NCI-H146 (cell line): ENCODE measurements at places on chromosomes 4 and X.

GRCh38 chr4:169604903-169605331, 7.5 kb downstream of the NEK1 start:
- DNase-seq: no peak

GRCh38 chrX:150696866-150697265, 3.7 kb downstream of the MTMR1 start:
- DNase-seq: no peak

DNA sequence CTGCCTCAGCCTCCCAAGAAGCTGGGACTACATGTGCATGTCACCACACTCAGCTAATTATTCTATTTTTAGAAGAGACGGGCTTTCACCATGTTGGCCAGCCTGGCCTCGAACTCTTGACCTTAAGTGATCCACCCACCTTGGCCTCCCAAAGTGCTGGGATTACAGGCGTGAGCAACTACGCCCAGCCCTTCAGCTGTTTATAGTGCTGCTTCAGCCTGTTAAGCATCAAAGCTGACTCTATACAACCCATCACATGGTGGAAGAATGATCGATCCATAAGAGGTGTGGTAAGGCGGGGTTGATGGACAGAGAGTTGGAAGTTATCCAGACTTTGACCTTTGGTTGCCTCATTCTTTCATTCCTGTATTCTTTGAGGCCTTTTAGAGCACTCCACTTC, 56.2 kb upstream of the RAPGEF2 start:
- DNase-seq: no peak

DNA sequence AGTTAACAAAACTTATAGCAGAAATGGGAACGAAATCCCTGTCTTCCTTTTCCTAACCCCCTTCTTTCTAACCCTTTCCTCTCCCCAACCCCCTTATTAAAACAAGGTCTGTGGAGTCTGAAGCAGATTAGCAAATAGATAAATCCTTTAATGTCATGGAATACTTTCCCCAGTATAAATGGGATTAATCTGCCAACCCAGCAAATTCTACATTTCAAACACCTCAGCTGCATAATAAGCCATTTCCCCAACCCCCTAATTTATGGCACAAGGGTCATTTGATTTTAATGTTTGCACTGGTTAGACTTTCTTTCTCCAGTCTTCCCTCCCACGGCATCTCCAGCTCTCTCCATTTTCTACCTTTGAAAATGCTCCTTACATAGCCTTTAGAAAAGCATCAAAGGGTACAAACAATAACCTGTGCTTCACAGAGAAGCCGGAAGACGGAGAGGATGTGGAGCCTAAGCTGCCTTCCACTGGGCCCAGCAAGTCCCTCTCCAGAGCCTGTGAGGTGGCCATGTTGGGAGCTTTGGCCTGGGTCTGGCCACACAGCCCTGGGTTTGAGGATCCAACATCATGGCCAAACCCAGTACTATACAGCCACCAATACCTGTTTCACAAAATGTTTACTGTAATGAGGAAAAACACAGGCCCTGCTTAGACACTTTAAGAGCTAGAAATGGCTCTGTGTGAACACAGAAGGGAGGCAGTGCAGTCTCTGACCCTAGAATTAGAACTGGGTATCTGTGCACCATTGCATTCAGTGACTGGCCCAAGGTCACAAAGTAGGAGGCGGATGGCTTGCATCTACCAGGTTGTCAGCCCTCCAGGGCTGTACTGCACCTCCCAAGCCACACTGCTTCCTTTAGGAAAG, 56.9 kb upstream of the SPRY1 start:
- DNase-seq: no peak

DNA sequence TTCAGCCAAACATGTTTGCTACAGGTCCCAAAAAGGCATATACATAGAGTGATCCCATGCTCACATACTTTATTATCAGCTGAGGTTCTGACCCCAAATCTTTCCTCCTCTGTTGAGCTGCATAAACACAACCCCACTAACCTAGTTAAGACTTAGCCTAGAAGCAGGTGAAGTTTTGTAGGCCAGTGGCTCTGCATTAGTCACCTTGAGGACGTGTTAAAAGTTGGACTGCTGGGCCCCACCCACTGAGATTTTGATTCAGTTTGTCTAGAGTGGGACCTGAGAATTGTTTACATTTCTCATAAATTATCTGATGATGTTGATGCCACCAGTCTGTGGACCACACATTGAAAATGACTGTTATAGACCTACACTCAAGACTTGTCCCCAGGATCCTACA, 43.8 kb upstream of the GAB1 start:
- no peak for DNase-seq

DNA sequence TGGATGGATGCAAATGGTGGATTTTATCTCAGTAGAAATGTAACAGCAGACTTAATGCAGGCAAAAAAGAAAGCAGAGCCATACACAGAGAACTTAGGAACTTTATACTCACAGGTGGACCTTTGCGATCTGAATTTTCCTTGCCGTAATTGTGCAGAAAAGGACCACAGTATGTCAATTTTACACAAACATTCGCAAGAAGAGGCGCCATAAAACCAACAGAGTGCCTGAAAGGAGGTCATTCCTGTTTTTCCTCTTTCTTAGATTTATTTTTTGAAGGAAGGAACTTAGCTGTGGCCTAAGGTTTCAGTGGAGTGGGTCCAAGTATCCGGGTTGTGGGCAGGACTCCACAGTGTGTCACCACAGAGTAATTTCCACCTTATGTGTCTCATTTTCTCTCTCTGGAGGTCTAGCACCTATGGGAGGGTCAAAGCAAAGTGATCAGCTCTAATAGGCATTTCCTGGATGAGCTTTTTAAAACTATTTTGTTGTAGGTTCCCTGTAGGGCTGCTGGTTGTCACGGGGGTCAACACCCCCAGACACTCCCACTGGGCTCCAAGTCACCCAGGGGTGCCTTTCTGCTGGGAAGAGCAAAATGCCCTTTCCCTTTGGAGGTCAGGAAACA, 24.7 kb upstream of the PBDC1 start:
- DNase-seq: no peak

DNA sequence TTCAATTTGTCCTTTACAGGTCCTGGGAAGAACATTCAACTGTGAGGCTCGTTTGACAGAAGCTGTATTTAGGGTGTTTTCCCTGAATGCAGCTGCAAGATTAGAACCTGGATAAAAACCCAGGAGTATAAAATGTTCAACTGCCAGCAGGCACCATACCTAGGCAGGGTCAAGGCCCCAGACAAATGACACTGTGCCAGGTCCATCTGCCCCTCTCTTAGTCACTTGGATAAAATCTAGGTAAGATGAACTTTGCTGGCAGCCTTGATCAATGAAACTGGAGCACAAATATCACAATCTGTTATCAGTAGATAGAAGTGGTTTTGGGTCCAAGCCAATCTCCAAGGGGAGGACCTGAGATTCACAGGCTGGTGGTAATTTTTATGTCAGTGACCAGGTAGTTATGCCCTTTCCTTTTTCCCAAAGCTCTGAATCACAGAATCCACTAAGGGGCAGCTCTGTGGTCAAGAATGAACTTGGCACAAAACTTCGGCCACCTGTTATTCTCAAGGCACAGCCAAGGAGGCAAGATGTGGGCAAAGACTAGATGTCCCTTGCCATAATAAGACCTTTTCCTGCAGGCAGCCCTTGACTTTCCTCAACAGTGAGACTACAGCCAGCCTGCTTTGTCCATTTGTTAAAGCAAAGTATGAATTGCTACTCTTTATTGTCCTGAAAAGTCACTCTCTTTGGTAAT, 501.0 kb downstream of the PPARGC1A start:
- DNase-seq: no peak

- DNase-seq: no peak
These were observed 92.6 kb downstream of the ANTXR2 start for GRCh38 chr4:79980448-79980847.

- DNase-seq: peak; percentile 65
These were observed 186.5 kb downstream of the MSL3 start for GRCh38 chrX:11944501-11944900.

- no peak for DNase-seq
These were observed 206.7 kb downstream of the RASL11B start for GRCh38 chr4:53068755-53069330.

GRCh38 chrX:75911716-75912115, 126.7 kb upstream of the MAGEE2 start:
- DNase-seq: no peak

GRCh38 chrX:11960031-11960430, 178.2 kb upstream of the FRMPD4 start:
- DNase-seq: no peak

- no peak for DNase-seq
These were observed 600 bp upstream of the HEPH start for GRCh38 chrX:66163447-66163846.

- no peak for DNase-seq
These were observed at the start of gene CLNK for GRCh38 chr4:10684631-10685030. Gene CLNK, minus strand, starts transcription at chr4:10684768. Its CDS starts 16,899 bp downstream, at chr4:10667869.

DNA sequence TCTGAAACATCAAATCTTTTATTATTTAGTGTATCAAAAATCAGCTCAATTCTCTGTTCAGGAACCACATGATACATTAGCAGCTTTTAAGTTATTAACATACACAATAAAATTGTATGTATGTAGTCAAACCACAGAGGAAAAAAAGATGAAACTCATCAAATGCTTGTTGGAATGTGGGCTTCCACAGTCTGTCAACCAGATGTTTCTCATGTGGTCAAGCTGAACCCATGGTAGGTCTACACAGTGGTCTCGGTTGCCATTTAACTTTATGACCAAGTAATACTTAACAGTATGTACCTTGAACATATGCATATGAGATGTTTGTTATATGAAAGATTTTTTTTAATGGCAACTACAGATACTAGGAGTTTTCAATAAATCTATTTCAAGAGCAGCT, 427.8 kb downstream of the IL15 start:
- DNase-seq: no peak

DNA sequence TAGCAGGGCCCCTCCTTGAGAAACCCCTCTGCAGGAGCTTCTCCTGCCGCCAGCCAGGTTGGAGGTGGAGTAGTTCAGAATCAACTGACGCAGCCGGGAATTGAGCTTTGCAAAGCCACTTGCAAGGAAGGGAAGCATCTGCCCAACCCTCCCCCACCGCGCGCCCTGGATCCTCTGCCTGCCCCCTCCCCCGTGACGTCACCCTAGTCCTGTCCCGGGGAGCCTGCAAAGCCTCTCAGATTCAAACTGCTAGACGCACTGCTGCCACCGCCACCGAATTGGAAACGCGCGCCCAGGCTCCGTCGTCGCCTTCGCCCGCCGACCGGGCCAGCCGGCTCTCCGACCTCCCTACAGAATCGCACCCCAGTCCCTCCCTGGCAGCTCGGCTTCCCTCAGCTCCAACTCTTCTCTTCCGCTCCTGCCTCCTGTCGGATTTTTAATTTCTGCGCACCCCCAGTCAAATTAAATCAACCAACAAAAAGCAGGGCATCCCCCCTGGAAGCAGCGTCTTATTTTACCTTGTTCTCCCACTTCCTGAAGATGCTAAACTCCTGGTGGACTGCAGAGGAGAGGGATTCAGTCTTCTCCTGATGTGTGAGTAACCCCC, 3.8 kb downstream of the SLITRK2 start:
- DNase-seq: no peak

- no peak for DNase-seq
These were observed 183.1 kb upstream of the FAT1 start for GRCh38 chr4:186906722-186907121.

DNA sequence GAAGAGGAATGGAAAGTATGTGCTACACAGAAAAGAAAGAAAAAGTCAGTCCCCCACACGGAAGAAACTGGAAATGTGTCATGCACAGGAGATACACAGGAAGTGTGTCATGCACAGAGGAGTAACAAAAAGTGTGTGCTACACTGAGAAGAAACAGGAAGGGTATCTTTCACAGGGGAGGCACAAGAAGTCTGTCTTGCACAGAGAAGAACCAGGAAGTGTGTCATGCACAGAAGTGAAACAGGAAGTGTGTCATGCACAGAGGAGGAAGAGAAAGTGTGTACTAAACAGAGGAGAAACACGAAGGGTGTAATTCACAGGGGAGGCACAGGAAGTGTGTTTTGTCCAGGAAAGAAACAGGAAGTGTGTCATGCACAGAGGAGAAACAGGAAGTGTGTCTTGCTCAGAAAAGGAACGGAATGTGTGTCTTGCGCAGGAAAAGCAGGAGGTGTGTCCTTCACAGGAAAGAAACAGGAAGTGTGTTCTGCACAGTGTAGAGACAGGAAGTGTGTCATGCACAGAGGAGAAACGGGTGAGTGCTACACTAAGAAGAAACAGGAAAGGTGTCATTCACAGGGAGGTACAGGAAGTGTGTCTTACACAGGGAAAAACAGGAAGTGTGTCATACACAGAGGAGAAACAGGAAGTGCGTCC, 527.2 kb upstream of the PRKX start:
- no peak for DNase-seq

DNA sequence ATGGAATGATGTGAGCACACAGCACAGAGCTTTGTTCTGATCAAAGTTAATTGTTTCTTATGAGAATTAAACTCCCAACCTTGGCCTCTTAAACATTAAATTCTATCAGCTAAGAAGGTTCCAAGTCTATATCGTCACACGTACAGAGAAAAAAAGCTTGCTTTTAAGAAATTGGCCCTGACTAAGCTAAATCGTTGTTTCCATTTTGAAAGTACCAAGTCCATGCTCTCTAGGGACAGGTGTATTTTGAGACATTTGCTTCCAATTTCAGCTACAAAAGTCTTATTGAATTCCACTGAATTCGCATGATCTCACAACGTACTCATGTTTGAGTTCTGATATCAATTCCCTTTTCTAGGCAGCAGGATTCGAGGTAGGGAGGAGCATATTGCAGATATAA, 157.4 kb downstream of the SHROOM3 start:
- no peak for DNase-seq

DNA sequence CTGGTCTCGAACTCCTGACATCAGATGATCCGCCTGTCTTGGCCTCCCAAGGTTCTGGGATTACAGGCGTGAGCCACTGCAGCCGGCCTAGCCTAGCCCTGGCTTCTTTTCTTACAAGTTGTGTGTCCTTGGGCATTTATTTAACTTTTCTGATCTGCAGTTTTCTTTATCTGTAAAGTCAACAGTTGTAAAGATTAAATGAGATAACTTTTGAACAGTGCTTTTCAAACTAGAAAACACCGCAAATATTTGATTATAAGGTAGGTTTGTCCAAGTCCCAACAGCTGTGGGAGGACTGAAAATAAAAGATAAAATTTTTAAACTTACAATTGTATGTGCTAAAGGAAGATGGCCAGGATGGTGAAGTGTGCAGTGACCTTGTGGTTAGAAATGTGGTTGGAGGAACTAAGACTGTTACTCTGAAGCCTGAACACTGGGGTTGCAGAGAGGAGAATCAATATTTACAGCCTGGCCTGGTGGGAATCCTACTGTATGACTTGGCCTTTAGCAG, 44.8 kb downstream of the GSX2 start:
- DNase-seq: no peak

- no peak for DNase-seq
These were observed 99.1 kb upstream of the FAM47C start for GRCh38 chrX:36908801-36909675.

DNA sequence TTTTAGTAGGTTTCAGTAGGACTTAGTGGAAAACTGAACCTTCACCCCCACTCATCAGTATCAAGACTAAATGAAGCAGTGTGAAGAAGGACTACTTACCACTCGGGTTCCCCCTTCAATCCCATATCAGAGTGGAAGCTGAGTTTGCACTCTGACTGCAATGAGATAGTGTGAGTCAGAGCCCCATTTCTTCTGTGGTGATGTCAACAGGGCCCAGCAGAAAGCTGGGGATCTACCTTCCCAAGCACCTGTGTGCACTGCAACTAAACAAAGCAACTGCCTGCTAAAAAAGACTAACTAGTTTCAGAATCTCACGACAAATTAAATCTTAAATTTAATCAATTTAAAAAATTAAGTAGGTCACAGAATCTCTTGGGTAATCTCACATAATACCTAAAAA, 1837.0 kb upstream of the PCDH7 start:
- DNase-seq: no peak
